H4 (cell line): ENCODE measurements at places on chromosomes 7 and 10. TPM values are rescaled to one million over a fixed set of nuclear protein-coding genes. Genes with fewer than 3 reads are reported as not detected.

The FANK1 gene
- 8.4 and 20.8 TPM in 2 replicates for total RNA-seq

The NPS gene
- not detected in 2 replicates for total RNA-seq

DNA sequence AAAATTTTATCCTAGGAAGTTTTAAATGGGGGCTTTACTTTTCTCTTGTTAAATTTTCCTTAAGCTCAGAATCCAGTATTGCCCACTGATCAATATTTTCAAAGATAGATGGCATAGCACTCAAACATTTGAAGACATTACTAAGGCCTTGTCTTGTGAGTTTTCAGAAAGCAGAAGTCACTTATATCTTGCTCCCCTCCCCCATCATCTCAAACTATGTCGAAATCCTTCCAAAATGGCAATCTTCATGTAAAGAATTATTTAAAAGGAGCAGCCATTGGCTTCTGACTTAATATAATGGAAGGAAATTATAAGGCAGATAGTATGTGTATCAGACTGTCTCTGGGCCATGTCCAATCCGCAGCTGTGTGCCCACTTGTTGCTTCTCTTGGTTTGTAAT, 553.5 kb upstream of the C7orf33 start:
- no peak for DNase-seq

The CDC14C gene
- 0.06 TPM in 1 of 2 replicates, not detected in the other for total RNA-seq

GRCh38 chr7:124738639-124739038, 27.0 kb downstream of the GPR37 start:
- DNase-seq, result no peak

DNA sequence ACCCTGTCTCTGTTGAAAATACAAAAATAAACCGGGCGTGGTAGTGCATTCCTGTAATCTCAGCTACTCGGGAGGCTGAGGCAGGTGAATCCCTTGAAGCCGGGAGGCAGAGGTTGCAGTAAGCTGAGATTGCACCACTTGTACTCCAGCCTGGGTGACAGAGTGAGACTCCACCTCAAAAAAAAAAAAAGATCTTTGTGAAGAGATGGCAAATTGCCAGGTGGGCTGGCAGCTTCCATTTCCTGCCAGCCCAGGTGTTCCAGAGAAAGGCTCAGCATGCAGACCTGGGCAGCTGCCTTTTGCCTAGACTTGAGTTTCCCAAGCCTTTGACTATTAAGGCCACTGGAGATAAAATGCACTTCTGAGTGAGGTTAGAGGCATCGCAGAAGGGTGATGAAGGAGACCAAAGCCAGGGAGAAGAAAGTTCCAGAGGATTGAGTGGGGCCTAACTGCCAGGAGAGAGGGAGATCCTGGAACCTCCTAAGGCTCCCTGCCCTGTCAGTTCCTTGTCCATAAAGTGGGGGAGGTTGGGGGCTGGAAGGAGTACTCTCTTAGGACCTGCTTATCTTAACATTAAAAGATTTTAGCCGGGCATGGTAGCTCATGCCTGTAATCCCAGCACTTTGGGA, 10.0 kb upstream of the DDIT4 start:
- peak; percentile 74 for DNase-seq

DNA sequence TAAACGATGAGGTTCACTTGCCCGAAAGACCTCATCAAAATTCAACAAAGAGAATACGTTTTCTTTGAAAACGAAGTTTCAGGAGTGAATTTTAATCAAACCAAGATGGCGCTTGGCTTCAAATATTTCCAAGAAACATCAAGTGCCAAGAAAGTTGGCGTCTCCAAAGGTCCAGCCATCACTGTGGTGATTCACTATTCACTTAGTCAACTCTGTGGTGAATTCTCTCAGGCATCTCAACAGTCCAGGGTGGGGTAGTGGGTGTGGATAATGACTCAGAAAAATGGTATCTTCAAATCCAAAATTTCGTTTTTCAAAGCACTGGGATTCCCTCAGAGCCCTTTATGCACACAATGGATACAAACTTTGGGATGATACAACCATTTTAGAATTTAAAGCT, 133.1 kb downstream of the SVIL start:
- DNase-seq, result peak; percentile 48

The CREB3L2 gene
- total RNA-seq, result 13.0 and 18.0 TPM in 2 replicates

The ITIH5 gene
- 0.10 and 0.29 TPM in 2 replicates for total RNA-seq

The YWHAG gene
- 100 and 148 TPM in 2 replicates for total RNA-seq

The PITX3 gene
- not detected in 2 replicates for total RNA-seq

GRCh38 chr10:68462536-68462935, 9.2 kb downstream of the DNA2 start:
- no peak for DNase-seq

DNA sequence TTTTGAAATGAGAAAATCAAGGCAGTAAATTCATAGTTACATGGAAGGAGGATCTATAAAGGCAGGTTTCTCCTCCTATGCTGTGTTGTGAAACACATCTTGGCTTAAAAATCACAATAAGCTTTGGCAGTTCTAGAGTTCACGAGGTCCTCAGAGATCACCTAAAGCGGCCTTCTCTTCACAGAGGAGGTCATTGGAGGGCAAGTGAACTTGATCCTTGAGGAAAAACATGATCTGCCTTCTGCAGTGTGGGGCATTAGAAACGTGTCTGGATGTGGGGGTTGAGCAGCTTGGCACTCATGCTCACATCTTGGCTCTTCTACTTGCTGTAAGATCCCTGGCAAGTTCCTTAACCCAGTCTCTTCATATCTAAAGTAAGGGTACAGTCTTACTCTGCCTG, 96.1 kb upstream of the BMPER start:
- DNase-seq, result no peak

- DNase-seq, result no peak
Measured at GRCh38 chr7:14233076-14233867, 243.8 kb upstream of the ETV1 start.

GRCh38 chr7:114209968-114210367, 204.6 kb upstream of the FOXP2 start:
- no peak for DNase-seq

The CLCN1 gene
- not detected in 2 replicates for total RNA-seq

GRCh38 chr10:35752469-35753461, 110.7 kb upstream of the FZD8 start:
- DNase-seq, result no peak

GRCh38 chr10:58335306-58336005, 650 bp downstream of the UBE2D1 start:
- no peak for DNase-seq

GRCh38 chr10:22433875-22434274, 88.6 kb downstream of the SPAG6 start:
- DNase-seq, result peak; percentile 65

DNA sequence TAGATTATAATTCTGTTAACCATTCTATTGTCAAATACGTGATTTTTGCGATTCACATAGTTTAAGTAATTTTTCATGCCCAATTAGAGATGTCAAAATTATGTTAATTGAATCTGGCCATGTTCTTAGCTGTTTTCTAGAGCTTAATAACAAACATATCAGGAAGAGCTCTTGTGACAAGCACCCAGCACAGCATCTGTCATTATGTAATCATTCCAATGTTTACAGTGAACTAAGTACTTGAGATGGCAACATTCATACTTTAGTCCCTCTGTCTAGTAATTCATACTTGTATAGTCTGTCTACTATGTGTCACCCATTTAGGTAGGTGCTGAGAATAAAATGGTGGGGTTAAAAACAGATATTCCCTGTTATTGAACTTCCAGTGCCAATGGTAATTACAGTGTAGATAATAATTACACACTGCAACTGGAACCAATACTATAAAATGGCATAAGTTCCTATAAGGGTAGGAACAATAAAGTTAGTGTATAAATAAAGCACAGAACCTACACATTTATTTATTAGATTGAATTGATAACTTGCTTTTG, 55.2 kb downstream of the ZEB1 start:
- DNase-seq, result no peak

- no peak for DNase-seq
Measured at GRCh38 chr10:14774797-14775196, at the start of gene FAM107B. Gene FAM107B (minus strand): TSS chr10:14774897. CDS start chr10:14774663, 234 bp downstream.

GRCh38 chr10:86591436-86591835, 62.9 kb upstream of the OPN4 start:
- DNase-seq, result no peak

DNA sequence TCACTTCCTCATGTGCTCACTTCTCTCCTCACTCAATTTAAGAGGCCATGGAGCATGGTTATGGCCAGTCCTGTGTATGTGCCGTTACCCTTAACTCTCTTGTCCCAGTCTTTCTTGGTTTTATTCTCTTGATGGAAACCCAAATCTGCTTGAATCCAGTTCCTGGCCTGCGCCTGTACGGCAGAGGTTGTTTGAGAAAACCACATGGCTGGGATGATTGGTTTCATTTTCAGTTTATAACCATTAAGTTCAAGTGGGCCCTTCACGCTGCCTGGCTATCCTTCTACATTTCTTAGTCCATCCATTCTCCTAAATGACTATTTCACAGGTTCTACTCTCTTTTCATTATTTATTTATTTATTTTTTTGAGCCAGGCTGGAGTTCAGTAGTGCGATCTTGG, 1.6 kb upstream of the ZNF239 start:
- no peak for DNase-seq

DNA sequence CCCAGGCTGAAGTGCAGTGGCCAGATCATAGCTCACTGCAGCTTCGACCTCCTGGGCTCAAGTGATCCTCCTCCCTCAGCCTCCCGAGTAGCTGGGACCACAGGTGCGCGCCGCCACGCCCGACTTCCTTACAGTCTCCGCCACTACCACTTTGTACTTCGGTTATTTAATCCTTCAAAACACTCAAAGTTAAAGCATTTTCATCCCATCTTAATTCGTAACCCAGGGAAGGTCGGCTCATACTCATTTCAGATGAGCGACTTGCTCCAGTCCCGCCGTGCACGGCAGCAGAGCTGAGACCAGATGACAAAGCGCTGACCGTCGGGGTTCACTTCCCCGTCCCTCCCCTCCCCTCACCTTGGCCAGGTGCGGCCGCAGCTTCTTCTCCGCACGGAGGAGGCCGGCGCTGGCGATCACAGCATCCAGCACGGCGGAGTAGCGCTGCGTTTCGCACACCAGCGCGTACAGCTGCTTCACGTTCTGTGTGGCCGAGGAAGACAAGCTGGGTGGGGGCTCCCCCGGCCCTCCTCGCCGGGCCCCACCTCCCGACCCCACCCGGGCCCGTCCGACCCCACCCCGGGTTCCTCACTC, 457 bp downstream of the NSUN5 start:
- DNase-seq, result no peak

The OPN4 gene
- total RNA-seq, result 0.02 and 0.35 TPM in 2 replicates

GRCh38 chr10:7283246-7283645, 127.6 kb downstream of the SFMBT2 start:
- DNase-seq, result no peak

- no peak for DNase-seq
Measured at GRCh38 chr7:18558910-18559309, 63.4 kb downstream of the HDAC9 start.

The CLRN3 gene
- 0.64 TPM in 1 of 2 replicates, not detected in the other for total RNA-seq

The GAD2 gene
- not detected in 2 replicates for total RNA-seq

DNA sequence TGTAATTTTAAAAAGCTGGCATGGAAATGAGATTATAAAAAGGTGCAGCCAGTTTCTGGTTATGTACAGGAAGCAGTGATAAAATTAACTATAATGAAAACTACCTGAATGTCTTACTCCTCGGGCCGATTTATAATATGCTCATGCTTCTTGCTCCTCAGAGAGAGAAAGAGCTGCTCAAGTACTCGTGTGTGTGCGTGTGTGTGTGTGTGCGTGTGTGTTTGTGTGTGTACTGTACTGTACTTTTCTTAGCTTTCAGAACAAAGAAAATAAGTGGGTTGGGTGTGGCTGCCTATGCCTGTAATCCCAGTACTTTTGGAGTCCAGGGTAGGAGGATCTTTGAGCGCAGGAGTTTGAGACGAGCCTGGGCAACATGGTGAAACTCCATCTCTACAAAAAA, 96.6 kb upstream of the NMT2 start:
- no peak for DNase-seq

The METTL27 gene
- total RNA-seq, result 0.48 and 3.3 TPM in 2 replicates

The AQP1 gene
- 1.4 and 1.7 TPM in 2 replicates for total RNA-seq

The PON1 gene
- total RNA-seq, result not detected in 2 replicates

The GATAD1 gene
- 25.8 and 25.9 TPM in 2 replicates for total RNA-seq

DNA sequence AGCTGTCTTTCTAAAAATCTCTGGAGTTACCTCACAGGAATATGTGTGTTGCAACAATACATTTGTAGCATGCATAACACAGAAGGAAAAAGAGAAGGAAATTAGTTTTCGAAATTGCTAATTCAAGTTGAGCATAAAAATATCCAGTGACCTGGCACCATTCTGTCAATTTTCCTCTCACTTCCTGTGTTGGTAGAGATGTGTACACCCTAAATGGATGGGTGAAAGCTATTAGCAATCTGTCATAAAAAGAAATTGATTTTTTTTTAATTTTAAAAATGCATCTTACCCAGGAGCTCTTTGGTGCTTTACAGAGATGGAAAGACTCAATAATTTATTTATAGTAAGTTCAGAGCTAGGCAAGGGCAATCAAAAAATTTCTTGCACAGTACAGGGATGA, 333.3 kb upstream of the TMEM229A start:
- no peak for DNase-seq

DNA sequence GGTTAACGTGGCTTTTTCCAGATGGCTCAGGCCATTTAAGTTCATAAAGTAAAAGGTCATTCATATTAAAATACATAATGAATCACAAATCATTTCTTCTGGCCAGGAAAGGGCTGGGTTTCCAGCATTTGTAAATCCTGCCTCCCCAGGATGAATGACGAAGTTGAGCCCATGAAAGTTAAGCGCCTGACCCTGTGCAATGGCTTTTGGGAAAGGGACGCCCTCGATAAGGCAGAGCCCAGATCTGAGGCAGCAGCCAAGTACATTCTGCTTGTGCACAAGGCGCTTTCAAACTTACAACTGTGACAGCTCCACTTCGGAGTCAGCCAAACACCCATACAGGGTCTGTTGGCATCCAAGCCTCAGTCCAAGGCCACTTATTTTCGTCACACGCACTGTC, 2.8 kb downstream of the GIMAP6 start:
- no peak for DNase-seq

- DNase-seq, result no peak
Measured at GRCh38 chr7:155093596-155093995, 23.5 kb downstream of the HTR5A start.

The TMEM254 gene
- total RNA-seq, result 6.9 and 14.8 TPM in 2 replicates

- DNase-seq, result no peak
Measured at GRCh38 chr7:298743-299142, 8.8 kb downstream of the FOXL3 start.

The OPALIN gene
- total RNA-seq, result not detected in 2 replicates

GRCh38 chr7:47583739-47584535, 2.0 kb upstream of the TNS3 start:
- DNase-seq, result no peak

The PPRC1 gene
- 12.8 and 14.7 TPM in 2 replicates for total RNA-seq

The SORBS1 gene
- total RNA-seq, result 1.4 and 4.0 TPM in 2 replicates

The PDE1C gene
- 1.9 and 2.4 TPM in 2 replicates for total RNA-seq

DNA sequence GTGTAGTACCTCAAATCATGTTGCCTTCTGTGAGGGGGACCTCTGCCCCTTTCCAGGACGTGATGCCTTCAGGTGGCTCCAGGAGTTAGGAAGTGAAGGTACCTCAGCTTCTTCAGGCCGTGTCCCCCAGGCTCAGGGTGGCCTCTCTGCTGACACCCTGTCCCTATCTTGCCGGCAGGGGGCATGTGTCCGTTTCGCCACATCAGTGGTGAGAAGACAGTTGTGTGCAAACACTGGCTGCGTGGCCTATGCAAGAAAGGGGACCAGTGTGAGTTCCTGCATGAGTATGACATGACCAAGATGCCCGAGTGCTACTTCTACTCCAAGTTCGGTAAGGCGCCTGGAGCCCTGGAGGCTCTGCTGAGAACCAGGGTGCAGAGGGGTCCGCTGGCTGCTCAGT, 9.2 kb downstream of the CPSF4 start:
- no peak for DNase-seq

The LIPK gene
- total RNA-seq, result not detected in 2 replicates
